ENCODE measurements at places on chromosomes 3 and 15.

GRCh38 chr15:50744601-50745000, 20.9 kb downstream of the SPPL2A start:
- no peak for DNase-seq

GRCh38 chr15:69517052-69517451, 64.4 kb downstream of the RPLP1 start:
- DNase-seq = no peak

DNA sequence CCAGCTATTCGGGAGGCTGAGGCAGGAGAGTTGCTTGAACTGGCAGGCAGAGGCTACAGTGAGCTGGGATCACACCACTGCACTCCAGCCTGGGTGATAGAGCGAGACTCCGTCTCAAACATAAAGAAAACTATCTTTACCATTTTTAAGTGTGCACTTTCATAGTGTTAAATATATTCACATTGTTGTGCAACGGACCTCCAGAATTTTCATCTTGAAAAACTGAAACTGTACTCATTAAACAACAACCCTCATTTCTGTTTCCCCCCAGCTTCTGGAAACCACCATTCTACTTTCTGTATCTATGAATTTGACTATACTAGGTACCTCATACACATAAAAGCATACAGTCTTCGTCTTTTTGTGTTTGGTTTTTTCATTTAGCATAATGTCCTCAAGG, 375.1 kb downstream of the SHQ1 start:
- no peak for DNase-seq

- no peak for DNase-seq
Observed at GRCh38 chr15:81174125-81174791, 22.4 kb upstream of the IL16 start.

GRCh38 chr15:70625438-70625837, 137.9 kb downstream of the UACA start:
- DNase-seq = no peak
